ENCODE measurements at places on chromosomes 4 and X.
A peak's percentile ranks its signal among the peaks of the same experiment; 100 is the strongest.

GRCh38 chr4:137531168-137531985 is 917 bp downstream of the PCDH18 start:
- no peak for DNase-seq

DNA sequence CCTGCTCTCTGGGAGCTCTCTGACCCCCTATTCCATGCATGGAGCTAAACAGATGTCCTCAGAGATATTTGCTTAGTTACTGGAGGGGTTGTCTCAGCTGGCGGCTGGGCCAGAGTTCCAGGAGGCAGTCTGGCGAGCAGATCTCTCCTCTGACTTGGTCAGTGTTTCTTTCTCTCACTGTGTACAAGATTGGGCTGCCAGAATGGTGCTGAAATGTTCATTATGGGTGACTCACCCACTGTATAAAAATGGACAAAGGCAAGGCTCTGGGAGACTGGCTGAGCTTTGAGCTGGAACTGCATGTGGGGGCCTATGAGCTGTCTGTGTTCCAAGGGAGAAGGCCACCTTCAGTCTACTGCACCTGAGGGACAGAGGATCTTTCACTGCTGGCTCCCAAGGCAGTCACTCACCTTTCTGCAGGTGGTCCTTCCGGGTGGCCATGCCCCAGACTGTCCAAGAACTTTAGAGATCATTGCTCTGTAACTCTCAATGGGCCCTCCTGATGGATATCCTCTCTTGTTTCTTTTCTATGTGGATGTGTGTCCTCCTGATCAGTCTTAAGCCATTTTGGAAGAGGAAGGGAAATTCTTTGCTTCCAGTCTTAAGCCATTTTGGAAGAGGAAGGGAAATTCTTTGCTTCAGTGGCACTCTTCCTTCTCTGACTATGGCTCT is 88.2 kb downstream of the CFAP299 start:
- no peak for DNase-seq

DNA sequence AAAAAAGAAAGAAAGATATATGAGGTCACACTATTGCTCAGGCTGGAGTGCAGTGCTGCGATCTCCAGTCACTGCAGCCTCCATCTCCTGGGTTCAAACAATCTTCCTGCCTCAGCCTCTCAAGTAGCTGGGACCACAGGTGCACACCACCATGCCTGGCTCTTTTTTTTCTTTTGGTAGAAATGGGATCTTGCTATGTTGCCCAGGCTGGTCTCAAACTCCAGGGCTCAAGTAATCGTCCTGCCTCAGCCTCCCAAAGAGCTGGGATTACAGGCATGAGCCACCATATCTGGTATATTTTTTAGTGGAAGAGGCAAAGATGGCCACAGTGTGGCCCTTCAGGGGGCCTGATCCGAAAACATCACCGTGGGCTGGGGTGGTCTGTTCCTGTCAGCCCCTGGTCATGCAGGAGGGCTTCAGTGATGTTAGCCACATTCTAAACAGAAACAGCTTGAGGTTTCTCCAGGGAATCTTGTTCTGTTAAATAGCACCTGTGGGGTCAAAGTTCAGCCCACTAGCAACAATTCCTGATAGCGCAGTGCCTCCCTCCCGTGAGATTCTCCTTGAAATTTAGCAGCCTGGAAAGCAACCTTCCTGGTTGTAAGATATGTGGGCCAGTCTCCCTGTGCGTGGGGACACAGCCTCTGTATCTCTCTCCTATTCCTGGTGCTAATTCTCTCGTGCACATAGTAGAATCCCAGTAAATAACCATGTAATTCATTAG is 7.3 kb upstream of the DHRSX start:
- no peak for DNase-seq

GRCh38 chr4:103032574-103032973 is 13.1 kb upstream of the SLC9B1 start:
- DNase-seq: peak; percentile 42

- DNase-seq: peak; percentile 20
Measured at GRCh38 chr4:78517050-78517652, 34.4 kb upstream of the ANXA3 start.

All from RCC 7860 (cell line).